ENCODE measurements at places on chromosomes 12 and 14.

DNA sequence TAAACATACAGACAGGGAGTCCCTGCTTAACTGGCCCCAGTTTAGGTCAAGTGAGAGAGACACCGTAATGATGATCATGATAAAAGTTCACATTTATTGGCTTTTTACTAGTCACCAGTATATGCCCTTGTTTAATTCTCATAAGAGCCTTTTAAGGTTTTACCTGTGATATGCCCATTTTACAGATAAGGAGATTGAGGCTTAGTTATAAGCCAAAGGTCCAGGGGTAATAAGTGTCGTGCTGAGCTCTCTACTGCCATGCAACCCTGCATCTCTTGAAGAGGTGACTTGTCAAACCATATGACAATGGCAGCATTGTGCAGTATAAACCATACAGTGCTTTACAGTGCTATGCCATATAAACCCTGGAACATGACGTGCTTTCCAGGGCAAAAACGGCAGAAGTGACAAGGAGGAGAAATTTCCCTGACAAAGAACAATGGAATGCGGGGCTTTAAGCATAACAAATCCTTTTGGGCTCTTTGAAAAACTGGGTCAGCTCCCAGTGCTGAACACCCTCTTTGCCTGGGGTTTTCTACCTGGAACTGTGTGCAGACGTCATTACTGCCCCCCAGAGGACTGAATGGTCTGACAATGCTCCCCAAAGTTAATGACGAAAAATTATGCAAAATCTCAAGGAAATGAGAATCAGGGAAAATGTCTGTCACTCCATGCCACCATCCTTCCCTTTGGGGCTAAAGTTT, 59.7 kb upstream of the C14orf132 start:
- DNase-seq: no peak

DNA sequence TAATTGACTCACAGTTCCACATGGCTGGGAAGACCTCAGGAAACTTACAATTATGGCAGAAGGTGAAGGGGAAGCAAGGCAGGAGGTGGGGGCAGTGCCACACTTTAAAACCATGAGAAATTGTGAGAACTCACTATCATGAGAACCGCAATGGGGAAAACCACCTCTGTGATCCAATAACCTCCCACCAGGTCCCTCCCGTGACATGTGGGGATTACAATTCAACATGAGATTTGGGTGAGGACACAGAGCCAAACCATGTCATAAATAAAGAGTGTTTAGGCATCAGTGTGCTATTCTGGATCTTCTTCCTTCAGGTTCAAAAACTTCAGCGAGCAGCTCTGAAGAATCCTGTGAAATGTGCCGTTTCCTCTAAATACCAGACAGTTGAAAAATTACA, 9.7 kb downstream of the DDX47 start:
- DNase-seq: no peak

DNA sequence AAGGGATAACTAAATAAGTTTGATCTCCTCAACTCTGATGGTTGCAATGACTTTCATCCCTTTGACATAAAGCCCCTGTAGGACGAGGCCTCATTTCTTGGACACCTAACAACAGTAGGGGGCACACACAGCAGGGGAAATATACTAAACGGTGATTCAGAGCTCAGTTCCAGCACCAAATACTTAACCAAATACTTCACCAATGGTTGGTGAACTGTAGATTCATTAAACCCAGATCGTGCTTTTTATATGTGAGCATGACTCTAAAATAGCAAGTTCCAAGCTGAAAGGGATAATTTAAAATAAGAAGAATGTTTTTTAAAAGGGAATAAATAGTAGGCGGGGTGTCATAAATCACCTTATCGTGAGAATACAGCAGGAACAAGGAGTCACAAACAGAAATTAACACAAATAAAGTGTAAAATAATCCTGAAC, 53.2 kb downstream of the ATG2B start:
- no peak for DNase-seq

DNA sequence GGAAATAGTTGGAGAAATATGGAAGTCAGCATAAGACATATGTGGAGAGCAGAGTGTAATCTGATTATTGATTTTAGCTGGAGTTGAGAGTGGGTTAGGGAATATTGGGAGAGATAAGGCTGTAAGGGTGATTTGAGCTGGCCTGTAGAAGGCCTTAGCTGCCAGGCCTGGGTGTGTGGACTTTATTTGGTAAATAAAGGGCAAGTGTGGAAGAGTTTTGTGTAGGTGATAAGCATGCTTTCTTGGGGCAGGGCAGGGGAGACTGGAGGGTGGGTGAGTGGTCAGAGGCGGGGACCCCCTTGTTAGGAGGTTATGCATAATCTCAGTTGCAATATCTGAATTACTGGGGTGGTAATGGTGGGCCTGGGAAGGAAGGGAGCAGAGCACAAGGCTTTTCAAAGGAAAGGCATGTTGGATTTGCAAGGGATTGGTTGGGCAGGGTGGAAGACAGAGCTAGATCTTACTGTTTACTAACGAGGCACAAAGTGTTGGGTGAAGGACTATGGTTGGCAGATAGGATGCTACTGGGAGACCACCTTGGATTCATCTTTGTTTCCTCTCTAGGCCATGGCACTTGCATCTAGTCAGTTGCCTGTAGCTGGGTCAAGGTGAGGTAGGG, 5.5 kb downstream of the KHNYN start:
- no peak for DNase-seq

DNA sequence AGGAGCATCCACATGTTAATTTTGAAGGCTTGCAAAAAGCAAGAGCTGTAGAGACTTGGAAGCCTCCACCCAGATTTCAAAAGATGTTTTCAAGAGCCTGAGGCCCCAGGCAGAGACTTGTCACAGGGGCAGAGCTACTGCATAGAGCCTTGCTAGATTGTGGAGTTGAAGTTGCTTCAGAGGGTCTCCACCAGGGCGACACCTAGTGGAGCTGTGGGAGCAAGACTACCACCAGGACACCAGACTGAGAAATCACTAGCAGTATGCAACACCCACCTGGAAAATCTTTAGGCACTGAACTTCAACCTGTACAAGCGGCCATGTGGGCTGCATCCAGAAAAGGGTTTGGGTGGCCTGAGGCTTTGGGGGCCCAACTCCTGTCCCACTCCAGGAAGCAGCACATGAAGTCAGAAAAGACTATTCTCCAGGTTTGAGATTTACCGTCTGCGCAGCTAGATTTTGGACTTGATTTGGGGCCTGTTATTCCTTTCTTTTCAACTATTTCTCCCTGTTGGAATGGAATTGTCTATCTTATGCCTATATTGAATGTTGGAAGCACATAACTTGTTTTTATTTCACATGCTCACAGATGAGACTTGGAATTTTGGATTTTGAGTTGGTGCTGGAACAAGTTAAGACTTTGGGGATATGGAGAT, 508.6 kb downstream of the FLRT2 start:
- peak; percentile 51 for DNase-seq

DNA sequence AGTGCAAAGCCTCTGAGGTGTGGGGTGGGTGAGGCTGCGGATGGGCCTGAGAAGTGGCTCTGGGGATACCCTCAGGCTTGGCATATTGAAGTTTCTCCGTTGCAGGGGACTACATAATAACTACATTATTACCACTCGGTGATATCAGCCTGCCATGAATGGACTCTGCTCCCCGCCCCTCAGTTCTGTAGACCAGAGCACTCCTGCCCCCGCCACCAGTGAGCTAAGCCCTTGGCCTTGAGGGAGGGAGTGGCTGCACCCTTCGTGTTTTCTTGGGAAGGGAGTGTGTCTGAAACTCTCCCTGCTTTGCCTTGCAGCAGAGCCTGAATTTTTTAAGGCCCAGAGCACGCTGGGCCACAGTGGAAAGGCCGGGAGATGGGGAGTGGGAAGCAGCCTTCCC, 1.7 kb downstream of the ORAI1 start:
- DNase-seq: no peak

DNA sequence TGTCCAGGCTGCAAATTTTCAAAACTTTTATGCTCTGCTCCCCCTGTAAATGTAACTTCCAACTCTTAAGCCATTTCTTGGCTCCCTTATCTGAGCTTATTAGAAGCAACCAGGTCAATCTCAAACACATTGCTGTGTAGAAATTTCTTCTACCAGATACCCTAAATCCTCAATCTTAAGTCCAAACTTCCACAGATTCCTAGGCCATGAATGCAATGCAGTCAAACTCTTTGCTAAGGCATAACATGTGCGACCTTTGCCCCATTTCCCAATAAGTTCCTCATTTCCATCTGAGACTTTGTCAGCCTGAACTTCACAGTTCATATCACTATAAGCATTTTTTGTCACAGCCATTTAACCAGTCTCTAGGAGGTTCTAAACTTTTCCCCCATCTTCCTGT, 64.5 kb downstream of the TMTC3 start:
- no peak for DNase-seq

- DNase-seq: peak; percentile 92
These were observed 68.8 kb upstream of the SFSWAP start for GRCh38 chr12:131642101-131642540.

DNA sequence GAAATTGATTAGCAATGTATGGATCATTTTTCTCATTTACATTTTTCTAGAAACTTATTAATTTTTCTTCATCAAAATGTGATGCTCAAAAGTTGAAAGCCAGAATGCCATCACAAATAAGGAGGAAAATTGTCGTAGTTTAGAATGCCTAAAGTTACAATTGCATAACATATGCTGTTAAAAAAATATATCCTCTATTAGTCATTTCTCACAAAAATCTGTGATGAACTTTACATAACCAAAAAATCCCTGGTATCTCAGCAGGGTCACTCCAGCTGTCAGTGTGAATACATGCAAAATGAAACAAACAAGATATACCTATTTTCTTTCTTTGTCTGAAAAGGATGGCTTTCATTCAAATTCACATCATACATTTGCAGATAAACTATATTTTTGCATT, 358.9 kb downstream of the PAWR start:
- no peak for DNase-seq

DNA sequence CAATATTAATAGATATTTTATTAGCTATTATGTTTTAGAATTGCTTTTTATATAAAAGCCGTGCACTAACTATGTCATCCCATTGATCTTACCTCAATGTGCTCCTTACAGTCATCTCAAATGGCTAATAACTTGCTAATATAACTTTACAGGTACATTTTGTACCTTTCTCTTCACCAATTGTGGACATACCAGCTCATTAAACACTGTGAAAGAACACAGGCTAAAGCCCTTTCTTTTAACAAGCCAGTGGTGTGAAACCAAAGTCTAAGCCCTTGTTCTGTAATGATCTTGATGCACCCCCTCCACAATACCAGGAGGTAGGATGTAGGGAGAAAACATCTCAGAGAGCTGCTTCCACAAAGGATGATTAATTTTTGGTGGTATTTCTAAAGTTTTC, 675.3 kb upstream of the USP15 start:
- DNase-seq: no peak

GRCh38 chr12:52216807-52217206, 16.2 kb upstream of the KRT7 start:
- DNase-seq: no peak

- no peak for DNase-seq
These were observed 17.6 kb upstream of the EID3 start for GRCh38 chr12:104285740-104286515.

DNA sequence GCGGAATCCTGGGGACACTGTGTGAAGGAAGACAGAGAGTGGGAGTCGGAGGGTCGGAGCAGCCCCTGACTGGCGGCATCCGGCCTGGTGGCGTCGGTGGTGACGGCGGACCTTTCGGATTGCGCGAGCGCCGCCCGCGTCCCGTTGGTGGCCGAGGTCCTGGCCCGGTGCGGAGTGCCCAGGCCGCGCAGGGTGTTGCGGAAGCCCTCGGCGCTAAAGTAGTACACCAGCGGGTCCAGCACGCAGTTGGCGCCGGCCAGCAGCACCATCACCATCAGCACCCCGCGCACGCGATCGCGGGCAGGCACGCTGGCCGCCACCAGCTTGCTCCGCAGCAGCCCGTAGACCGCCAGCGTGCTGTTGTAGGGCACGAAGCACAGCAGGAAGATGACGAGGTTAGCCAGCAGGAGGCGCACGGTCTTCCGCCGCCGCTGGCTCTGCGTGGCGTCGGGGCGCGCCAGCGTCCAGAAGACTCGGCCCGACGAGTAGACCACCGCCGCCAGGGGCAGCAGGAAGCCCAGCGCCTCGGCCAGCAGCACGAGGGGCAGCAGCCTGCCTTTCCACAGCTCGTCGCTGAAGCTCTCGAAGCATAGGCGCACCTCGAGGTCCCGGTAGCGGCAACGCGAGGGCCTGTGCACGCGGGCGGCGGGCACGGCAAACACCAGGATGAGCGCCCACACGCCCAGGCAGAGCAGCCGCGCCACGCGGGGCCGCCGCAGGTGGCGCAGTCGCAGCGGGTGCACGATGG, 13.1 kb upstream of the CHD4 start:
- DNase-seq: no peak

GRCh38 chr14:76844223-76844622, 18.0 kb downstream of the LRRC74A start:
- peak; percentile 29 for DNase-seq

DNA sequence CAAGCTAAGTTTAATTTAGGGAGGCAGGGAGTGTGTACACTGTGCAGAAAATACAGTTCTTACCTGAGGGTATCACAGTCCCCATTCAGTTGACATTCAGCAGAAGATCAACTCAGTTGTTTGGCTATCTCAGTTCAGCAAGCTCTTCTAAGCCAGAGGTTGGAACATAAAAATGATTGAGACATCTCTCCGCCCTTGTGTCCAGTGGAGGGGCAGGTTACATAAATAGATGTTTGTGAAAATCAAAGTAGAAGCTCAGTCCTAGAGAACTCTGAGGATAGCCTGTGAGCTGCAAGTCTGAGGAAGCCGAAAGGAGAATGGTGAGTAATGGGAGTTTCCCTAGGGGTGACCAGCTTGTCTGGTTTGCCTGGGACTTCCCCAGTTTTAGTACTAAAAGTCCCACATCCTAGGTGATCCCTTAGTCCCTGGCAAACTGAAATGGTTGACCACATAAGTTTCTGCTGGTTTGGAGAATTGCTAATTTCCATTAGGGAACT, 251.4 kb upstream of the ATP2B1 start:
- DNase-seq: no peak

- DNase-seq: no peak
These were observed 132.2 kb upstream of the NUDT4 start for GRCh38 chr12:93245543-93245942.

DNA sequence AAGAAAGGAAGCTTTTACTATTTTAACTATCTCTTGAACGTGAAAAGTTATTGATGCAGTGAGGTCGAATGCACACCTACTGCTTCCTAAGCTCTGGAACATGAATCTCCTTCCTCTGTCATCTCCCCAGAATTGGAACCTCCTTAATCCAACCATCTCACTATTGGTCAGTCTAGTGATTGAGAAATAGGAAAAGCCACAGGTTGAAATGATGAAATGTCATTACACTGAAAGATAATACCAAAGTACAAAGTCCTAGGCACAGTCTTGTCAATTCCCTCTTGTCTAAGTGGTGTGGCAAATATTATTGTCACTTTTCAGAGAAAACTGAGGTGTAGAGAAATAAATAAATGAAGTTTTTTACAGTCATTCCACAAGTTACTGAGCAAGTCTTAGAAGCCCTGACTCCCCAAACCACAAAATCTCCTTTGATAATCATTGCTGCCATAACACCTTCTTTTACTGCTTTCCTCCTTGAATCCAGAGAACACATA, 19.5 kb upstream of the HIGD1C start:
- no peak for DNase-seq

DNA sequence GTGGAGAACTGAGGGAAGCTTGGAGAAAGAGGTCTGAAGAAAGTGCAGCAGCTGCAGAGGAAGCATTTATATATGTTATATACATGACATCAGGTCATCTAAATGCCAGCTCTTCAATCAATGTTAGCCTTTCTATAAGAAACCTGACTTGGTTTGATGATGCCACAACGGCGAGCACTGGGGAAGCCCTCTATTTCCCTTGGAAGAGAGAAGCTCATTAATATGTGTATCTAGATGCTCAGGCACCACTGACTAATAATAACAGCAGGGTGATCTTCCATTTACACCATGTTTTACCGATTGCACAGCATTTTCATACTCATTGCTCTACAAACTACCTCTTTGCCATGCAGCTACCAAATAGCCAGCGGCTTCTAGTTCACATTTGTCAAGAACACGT, 811 bp downstream of the ACYP1 start:
- no peak for DNase-seq

All from SK-N-DZ (cell line).